Fibroblast of upper back skin (primary cell): ENCODE measurements at places on chromosomes 1 and 21.

- DNase-seq = no peak
Observed at GRCh38 chr1:212677136-212677535, 22.5 kb downstream of the BATF3 start.

GRCh38 chr21:25885880-25886279 is 151.1 kb downstream of the GABPA start:
- no peak for DNase-seq

DNA sequence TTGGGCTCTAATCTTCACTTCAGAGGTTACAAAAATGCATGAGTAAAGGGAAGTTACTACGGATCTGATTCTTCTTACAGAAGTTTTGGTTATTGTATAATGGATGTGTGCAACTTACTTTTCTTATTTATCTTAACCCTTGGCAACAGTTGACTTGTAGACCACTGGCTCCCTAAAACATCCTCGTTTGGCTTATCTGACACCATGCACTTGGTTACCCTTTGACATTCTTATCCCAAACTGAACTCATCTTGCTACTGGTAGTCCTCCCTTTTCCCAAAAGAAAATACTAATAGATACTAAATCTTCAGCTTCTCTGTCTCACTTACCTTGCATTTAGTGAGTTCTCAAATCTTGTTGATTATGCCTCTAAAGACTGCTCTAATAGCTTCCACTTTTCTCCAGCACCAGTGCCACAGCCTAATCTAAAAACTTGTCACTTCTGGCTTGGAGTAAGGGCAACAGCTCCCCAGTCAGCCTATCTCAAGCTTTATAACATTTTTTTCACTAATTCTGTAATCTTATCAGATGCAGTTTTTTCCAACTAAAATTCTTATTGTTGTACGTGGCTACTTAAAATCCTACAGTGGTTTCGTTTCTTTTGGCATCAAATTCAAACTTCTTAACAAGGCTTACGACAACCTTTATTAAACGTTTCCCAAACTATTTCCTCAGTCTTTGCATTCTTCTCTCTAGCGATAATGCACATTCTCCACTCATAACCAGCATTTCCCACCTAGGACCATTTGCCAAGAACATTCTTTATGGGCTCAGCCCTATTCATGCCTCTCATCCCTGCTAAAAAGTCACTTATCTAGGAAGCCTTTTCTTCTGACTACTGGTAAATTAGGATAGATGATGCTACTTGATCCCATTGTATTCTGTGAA is 204.2 kb downstream of the KCNT2 start:
- peak; percentile 21 for DNase-seq

GRCh38 chr1:11784993-11785769 is 20.6 kb downstream of the MTHFR start:
- peak; percentile 25 for DNase-seq

- DNase-seq = peak; percentile 38
Observed at GRCh38 chr1:119347858-119348257, 20.7 kb upstream of the HAO2 start.

- no peak for DNase-seq
Observed at GRCh38 chr1:29519788-29520110, 283.4 kb downstream of the PTPRU start.

GRCh38 chr1:167749741-167750140 is 28.0 kb downstream of the MPZL1 start:
- no peak for DNase-seq

- DNase-seq = peak; percentile 80
Observed at GRCh38 chr1:22747021-22747734, 36.5 kb downstream of the EPHB2 start.

- no peak for DNase-seq
Observed at GRCh38 chr1:154937988-154938386, 1.5 kb upstream of the PMVK start.

- DNase-seq = no peak
Observed at GRCh38 chr1:44606701-44607281, 67.5 kb downstream of the TMEM53 start.

DNA sequence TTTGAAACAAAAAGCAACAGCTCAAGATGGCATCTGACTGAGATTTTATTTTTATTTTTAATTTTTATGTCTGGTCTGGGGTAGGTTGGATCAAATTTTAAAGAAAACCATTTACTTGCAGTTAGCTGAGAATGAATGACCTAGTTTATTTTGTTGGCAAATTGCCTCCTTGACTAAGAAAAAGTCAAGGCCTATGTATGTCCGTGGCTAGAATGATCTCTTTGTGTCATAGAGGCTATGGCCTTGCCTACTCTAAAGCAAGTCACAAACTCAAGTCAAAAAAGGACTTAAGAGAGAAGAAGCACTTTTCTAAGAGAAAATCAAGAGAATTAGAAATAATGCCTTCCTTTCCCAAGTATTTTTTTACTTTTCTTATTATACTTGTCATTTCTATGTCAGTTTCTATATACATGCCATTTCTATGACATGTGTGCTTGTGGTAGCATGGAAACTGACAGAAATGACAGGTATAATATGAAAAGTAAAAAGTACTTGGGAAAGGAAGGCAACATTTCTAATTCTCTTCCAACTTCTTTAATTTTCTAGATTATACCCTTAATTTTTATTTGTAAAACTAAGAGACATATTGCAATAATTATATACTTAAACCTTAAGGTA is 136.7 kb downstream of the CENPF start:
- no peak for DNase-seq

GRCh38 chr21:39047046-39047445 is 136.2 kb downstream of the PSMG1 start:
- no peak for DNase-seq

- DNase-seq = no peak
Observed at GRCh38 chr1:197843401-197843800, 59.0 kb upstream of the C1orf53 start.
